ENCODE measurements at places on chromosomes 16 and 17. TPM values are rescaled to one million over a fixed set of nuclear protein-coding genes. Genes with fewer than 3 reads are reported as not detected.

Gene CTRB2
- not detected for total RNA-seq

Gene WDR59
- 85.9 TPM for total RNA-seq

Gene FLYWCH1
- 61.1 TPM for total RNA-seq

Gene PRKCB
- 109 TPM for total RNA-seq

Gene TMEM235
- not detected for total RNA-seq

Gene GALR2
- total RNA-seq = 3.7 TPM

Gene CACNG5
- total RNA-seq = not detected

Gene CSH2
- total RNA-seq = not detected

Gene DNAAF1
- total RNA-seq = not detected

Gene TMEM97
- total RNA-seq = 60.9 TPM

Gene NACA2
- total RNA-seq = 0.60 TPM

Gene OR4D1
- 0.10 TPM for total RNA-seq

Gene KRT39
- not detected for total RNA-seq

Gene ALDH3A1
- total RNA-seq = not detected

Gene LUC7L
- 83.0 TPM for total RNA-seq

Gene SLFN12
- total RNA-seq = 6.6 TPM

Gene RHBDL1
- total RNA-seq = 0.71 TPM

Gene LRRC37A
- total RNA-seq = 2.6 TPM

Gene TBC1D3C
- total RNA-seq = 0.20 TPM

Gene CAVIN1
- 0.96 TPM for total RNA-seq

Gene INCA1
- total RNA-seq = 0.37 TPM

Gene KRT28
- not detected for total RNA-seq

Gene CD300LB
- total RNA-seq = not detected
